ENCODE measurements at places on chromosomes 5 and 9. TPM values are rescaled to one million over a fixed set of nuclear protein-coding genes. Genes with fewer than 3 reads are reported as not detected.
A peak's percentile ranks its signal among the peaks of the same experiment; 100 is the strongest.

GRCh38 chr9:124350494-124351263, 64.6 kb downstream of the PSMB7 start:
- no peak for DNase-seq

Gene HBEGF
- 9.2 TPM for total RNA-seq

DNA sequence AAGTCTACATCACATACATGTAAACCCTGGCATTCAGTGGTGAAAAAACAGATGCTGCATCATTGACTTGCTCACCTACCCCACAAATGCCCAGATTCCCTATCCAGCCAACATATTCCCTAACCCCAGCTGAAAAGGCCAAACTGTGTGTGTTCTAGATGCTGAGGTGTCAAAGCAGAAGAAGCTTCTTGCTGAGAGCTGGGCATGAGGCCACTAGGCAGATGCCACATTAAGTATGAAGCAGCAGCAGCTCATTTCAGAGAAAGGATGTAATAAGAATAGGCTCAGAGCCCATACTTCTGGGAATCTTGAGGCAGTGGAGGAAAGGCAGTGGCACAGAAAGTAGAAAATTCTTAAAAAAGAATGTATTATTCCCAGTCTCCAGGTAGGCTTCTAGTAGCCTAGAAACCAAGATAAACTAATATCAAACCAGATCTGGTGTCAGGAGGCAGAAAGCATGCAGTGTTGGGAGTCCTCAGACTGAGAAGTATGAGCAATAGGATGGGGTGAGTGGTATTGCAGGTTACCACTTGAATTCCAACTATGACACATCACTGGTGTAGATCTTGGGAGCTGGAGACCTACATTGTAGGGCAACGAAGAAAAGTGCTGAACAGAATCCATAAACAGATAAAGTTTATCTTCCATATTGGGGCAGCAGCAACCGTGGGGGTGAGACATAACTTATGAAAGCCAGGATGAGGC, 71.9 kb upstream of the GRHPR start:
- peak; percentile 66 for DNase-seq

DNA sequence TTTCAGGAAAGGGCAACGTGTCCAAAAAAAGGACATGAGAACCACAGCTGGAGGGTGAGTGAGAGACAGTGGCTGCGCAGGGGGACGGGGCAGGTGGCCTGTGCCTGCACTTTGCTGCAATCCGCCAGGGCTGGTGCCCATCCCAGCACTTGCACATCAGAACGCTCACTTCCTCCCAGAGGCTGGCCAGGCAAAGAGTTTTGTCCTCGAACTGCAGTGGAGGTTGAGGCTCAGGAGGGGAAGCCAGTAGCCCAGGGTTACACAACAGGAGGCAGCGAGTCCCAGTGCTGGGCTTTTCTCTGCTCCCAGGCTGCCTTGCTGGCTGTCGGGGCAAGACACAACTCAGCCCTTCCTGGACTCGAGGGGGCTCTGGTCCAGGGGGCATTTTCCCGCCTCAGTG, 33.1 kb downstream of the CRB2 start:
- DNase-seq = no peak

Gene TYRP1
- total RNA-seq = 13.4 TPM

- DNase-seq = no peak
Measured at GRCh38 chr5:156698323-156698722, 151.8 kb upstream of the PPP1R2B start.

Gene LRRC14B
- not detected for total RNA-seq

- DNase-seq = no peak
Measured at GRCh38 chr5:61417340-61417739, 85.3 kb downstream of the ZSWIM6 start.

DNA sequence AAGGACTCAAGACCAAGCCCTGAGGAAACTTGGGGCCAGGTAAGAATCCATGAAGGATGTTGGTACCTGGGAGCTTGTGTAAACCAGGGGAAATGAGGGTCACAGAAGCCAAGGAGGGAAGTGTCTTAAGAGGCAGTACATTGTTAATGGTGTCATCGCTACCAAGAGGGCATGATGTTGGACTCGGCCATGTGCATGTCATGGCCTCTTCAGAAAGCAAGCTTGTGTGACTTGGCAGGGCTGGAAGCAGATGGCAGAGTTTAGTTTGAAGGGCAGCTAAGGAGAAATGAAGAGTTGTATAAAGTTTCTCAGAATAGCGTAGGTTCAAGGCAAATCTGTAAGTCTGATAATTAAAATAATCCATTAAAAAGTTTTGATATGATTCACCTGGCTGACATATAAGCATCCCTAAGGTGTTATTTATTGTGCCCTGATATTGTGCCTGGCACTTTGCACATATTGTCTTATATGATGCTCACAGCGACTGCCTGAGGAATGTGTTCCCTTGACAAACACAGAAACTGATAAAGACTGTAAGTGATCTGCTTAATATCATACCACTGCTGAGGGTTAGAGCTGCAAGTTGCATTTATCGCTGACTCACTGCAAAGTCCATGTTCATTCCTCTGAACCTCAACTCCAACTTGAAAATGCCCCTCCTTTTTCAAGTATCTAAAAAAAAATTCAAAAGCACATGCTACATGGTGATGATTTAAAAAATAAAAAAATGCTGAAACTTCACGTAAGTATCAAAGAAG, 81.3 kb upstream of the PTPN3 start:
- DNase-seq = no peak

Gene SHC3
- 3.2 TPM for total RNA-seq

Gene PCDHGA6
- total RNA-seq = 0.07 TPM

DNA sequence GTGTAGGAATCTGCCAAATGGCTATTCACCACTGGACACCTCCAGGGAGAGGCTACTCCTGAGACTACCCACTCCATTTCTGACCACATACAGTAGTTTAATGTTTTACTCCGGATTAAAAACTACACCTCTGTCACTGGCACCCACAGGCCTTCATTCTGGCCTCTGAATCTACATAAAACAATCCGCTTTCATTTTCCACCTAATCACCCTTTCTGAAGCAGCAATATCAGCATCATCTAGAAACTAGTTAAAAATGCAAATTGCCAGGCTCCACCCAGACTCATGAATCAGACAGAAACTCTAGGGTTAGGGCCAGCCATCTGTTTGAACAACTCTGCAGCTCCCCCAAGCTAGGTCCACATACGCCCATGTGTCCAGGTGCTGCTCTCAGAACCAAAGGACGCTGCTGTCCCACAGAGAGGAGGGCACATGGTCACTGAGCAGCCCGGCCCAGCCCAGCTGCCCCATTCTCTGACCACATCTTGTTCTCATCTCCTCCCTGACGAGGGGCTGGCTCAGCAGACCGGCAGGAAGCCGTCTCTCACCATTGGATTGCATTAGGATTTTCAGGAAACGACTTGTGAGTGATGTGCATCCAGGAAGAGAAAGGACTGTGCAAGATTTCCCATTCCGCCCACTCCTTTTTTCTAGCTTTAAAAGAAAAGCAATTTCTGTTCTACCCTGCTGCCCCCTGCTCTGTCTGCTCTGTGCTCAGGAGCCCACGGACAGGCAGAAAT, 34.7 kb downstream of the ADAM19 start:
- peak; percentile 46 for DNase-seq

Data from M059J (cell line).